Breast epithelium (tissue), 4 donors: ENCODE measurements at places on chromosomes 12 and 14.
A peak's percentile ranks its signal among the peaks of the same experiment; 100 is the strongest.

GRCh38 chr12:118015944-118016343 is 559 bp upstream of the RFC5 start:
- no peak for DNase-seq

GRCh38 chr12:84502907-84503787 is 409.5 kb downstream of the SLC6A15 start:
- no peak for DNase-seq

GRCh38 chr12:79886917-79887519 is 47.9 kb downstream of the PPP1R12A start:
- DNase-seq = no peak

DNA sequence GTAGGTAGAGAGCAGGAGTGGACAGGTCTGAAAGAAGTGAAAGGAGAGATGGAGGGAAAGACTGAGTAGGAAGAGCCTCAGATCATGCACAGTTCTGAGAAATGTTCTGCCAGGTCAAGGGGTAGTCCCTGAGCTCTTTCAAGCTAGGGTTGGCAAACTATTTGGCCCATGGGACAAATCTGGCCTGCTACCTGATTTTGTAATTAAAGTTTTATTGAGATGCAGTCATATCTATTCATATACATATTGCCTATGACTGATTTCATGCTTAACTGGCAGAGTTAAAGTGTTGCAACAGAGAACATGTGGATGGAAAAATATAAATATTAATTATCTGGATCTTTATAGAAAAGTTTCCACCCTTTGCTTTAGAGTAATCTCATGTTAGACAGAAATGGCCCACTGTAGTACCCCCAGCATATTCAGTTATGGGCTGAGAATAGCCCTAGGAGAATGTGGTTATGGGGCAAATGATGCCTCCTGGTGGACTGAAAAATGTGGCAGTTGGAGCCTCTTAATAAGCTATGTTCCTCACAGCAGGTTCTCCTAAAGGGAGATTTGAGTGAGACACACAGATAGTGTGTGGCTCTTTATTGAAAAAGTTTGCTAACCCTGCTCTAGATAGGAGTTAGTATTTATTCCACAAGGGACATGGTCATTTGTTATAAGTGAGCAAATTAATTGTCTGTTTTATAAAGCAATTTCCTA is 476.9 kb downstream of the LRIG3 start:
- no peak for DNase-seq

- no peak for DNase-seq
These were observed 123.0 kb downstream of the FSCB start for GRCh38 chr14:44384093-44384492.

DNA sequence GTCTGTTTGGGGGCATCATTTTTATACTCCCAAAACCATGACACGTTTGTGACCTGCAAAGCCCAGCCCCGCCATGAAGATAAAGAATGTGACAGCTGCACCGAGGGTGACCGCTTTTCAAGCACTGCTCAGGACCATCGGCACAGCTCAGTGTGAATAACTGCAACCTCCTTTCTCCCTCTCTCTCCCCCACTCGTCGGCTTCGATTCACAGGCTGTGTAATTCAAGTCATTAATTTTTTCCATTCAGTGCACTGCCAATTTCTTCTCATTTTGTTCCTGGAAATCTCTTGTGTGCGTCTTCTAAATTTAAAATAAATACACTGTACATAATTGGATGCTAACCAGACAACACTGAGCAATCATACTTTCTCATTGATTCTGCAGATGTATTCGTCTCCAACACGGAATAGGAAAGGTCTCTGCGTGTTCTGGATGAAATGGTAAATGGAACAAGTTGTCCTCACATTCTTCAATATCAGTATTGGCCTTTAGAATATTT is 260.8 kb downstream of the TTC8 start:
- no peak for DNase-seq

GRCh38 chr12:46267825-46268582 is 839 bp downstream of the SLC38A1 start:
- DNase-seq = peak; percentile 54

GRCh38 chr12:100234166-100234565 is 32.7 kb downstream of the DEPDC4 start:
- DNase-seq = no peak

- no peak for DNase-seq
These were observed 2.9 kb upstream of the LGR5 start for GRCh38 chr12:71436696-71437095.

DNA sequence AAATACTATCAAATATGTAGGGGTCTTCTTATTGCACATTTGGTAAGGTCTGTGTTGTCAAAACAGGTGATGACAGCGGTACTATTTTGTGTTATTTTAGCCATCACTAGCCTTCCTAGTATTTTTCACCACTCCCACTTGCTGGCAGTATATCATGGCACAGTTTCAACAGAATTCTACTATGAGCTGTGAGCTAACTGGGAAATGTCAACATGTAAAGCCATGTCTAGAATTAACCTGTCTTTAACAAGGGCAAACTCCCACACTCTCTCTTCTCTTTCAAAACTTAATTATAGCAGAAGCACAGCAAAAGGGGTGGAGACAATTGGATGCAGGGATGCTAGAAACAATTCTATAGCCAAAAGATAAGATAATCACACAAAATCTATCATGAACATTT is 253.4 kb downstream of the PAX9 start:
- no peak for DNase-seq

DNA sequence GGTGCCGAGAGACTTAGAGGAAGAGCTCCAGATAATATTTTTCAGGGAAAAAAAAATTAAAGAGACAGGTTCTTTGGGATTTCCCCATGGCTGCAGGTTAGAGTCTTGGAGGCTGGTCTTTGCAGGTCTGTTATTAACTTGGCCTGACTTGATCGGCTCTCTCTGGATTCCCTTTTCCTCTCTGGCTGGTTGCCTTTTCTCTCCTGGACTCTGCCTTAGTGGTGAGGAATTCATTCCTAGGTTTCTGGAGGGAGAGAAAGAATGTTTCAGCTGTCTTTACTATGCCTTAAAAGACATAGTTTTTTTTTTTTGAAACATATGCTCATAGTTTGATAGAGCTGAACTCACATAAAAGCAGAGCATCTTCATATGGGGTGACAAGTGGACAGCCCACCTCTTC is 336.3 kb downstream of the BMP4 start:
- DNase-seq = no peak

DNA sequence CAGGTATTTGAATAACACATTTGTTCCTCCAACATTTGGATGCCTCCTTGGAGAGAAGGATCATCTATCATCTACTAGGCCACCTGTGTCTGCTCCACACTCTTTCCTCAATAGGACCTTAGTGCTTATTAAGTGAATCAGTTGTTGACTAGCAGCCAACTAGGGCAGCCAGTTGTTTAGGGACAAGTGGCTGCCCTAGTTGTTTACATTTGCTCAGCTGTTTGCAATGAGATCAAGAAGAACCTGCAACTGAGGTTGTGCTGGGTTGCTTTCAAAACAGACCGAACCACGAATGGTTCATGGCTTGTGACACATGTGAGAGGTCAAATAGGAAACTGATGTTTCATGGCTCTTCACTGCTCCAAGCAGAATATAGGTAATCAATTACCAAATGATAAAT is 53.8 kb downstream of the TMCC3 start:
- DNase-seq = no peak

DNA sequence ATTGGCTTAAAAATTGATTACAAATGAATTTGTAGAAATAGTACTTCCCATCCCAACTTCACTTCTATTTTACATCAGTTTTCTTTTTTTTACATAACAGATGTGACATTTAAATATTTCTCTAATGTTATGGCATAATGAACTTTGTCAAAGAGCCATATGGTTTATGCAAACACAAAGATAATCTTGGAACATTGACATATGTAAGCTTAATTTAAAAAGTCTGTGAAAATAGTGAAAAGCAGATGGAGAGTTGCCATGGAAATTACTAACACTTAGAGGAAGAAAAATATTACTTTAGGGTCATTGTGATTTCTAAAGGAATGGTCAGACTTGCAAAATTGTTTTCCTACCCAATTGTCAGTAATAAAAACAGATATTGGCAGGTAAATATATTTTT is 232.4 kb downstream of the AEBP2 start:
- no peak for DNase-seq

- DNase-seq = no peak
These were observed 483.8 kb downstream of the NOVA1 start for GRCh38 chr14:26113911-26114640.

DNA sequence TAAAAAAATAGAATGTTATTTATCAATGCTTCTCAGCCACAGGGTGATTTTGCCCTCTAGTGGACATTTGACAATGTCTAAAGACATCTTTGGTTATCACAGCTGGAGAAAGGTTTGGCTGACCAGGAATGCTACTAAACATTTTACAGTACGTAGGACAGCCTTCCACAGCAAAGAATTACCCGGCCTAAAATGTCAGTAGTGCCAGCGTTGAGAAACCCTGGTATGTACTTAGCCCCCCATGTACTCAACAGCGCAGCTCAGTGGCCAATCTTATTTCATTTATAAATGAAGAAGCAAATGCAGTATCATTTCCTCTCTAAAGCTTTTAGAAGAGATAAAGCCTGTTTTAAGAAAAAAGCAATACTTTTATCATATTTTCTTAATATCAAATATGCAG is 5.8 kb downstream of the MARK3 start:
- DNase-seq = no peak

GRCh38 chr14:77746064-77746702 is 14.8 kb downstream of the SNW1 start:
- no peak for DNase-seq

DNA sequence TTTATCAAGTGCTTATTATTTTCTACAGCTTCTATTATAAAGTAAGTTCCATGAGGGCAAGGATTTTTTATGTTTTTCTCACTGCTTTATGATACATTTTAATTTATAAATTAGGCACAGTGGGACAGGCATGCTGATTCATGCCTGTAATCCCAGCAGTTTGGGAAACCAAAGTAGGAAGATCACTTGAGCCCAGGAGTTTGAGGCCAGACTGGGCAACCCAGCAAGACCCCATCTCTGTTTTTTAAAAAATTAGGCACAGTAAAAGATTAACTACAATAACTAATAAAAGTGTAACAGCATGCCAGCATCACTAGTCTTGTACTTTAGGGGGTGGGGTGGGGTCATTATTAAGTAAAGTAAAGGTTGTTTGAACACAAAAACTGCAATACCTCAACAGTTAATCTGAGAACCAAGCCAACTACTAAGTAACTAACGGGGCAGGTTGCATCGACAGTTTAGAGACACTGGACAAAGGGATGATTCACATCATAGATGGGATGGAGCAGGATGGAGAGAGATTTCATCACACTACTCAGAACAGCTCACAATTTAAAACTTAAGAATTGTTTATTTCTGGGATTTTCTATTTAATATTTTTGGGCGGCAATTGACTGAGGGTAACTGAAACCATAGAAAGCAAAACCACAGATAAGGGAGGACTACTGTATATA is 119.5 kb downstream of the PLEKHA5 start:
- no peak for DNase-seq

GRCh38 chr14:75751296-75751695 is 90.2 kb downstream of the TTLL5 start:
- no peak for DNase-seq

DNA sequence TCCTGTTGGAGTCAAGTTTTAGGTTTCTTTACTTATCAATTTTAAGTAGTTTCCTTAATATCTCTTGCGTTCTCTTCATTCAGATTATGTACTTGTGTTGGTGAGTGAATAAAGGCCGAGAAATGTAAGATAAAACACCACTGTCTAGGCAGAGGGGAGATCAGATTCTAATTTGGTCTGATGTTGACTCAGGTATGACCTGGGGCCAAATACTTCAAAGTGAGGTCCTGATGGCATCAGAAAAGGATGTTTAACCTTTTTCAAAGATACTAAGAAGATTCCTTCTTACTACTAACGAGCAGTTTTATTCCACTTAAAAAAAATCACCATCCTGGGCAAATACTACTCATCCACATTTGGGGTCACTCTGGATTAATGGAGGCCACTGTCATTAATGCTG is 26.9 kb downstream of the APPL2 start:
- no peak for DNase-seq

DNA sequence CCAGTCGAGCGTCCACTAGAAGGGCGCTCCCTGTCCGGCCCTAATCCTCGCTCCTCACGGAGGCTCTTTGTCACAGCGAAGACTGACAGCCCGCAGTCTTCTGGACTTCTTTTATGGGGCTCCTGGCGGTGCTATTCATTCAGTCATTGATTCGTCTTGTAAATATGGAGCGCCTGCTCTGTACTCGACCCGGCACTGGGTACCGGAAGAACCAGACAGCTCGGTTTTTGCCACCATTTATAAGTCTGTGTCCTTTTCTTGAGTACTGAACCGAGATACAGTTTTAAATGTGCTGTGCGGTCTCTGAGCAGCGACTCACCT is 570 bp downstream of the DMAC2L start:
- DNase-seq = no peak

DNA sequence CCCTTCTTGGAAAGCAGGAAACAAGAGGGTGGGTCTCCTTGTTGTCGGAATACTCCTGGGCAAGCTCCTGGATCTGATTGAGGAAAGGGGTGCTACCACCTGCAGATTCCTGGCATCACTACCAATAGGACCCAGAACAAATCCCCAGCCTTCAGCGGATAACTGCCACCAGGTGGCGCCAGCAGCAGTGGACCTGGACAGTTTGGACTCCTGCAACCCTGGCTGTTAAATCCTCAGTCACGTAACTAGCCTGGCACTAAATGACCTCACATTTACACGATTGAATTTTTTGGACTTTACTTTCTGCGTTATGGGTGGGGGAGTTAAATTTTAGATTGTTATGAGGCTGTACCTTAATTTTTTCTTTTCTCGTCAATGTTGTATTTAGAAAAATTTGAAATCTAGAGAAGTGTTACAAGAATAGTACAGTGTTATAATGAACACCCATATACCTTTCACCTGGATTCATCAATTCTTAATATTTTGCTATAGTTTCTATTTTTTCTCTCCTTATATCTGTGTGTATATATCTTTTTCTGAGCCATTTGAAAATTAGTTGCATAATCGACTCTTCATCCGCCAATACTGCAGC is 95.6 kb downstream of the GAS2L3 start:
- peak; percentile 64 for DNase-seq

- no peak for DNase-seq
These were observed 38.4 kb downstream of the WASHC3 start for GRCh38 chr12:102023343-102023930.

- no peak for DNase-seq
These were observed 646.2 kb upstream of the FOXG1 start for GRCh38 chr14:28120391-28120790.

GRCh38 chr12:76124456-76124855 is 40.0 kb upstream of the NAP1L1 start:
- DNase-seq = no peak

GRCh38 chr14:105602799-105603793 is 76.7 kb downstream of the TMEM121 start:
- no peak for DNase-seq

- no peak for DNase-seq
These were observed 34.9 kb upstream of the AEBP2 start for GRCh38 chr12:19404242-19404880.
